ENCODE measurements at places on chromosomes 1 and 21. TPM values are rescaled to one million over a fixed set of nuclear protein-coding genes. Genes with fewer than 3 reads are reported as not detected.

The ADAMTS1 gene
- 69.7 TPM for total RNA-seq

The FMO2 gene
- total RNA-seq, result not detected

The LINGO4 gene
- not detected for total RNA-seq

The ZNF691 gene
- total RNA-seq, result 6.3 TPM

The PERM1 gene
- not detected for total RNA-seq

The TRNP1 gene
- 72.3 TPM for total RNA-seq

The DENND1B gene
- total RNA-seq, result 9.8 TPM
